ENCODE measurements at places on chromosomes 1 and 21.

DNA sequence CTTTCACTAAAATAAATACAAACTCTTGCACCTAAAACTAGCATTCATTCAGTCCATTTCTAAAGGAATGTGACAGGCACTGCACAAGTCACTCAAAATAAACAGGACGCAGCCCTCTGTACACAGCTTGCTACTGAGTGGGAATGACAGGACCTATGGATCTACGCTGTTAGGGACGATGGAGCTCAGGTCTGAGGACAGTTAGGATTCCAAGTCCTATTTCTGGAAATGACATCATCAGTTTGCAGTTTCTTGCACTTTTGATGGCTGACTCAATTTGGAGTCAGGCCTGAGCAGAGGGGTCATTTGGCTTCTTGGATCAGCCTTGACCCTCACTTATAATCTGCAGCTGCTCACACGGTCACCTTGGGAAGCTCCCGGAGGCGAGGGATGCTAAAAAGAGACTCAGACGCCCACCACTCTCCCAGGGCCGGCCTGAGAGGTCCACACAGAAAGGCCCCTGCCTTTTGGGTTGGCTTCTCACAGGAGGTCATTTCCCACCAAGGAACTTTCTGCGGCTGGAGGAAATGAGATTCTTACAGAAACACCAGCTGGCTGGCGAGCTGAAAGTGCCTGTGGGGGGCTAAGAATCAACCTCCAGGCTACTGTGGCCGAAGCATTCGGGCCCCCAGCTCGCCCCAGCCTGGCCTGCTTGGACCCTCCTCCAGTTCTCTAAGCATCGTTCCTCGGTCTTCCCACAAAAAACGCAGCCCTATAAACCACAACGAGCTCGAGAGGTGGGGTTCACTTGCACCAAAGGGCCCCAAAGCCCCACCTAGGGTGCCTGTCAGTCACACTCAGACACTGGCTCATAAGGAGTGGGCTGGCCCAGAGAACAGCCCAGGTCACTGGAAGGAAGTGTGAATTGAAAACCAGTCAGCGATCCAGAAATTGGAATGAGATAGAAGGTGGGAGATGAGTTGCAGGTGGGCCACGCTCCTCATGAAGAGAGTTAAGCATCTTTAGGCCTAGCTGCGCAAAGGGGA, 8.9 kb upstream of the PDE9A start:
- no peak for DNase-seq

GRCh38 chr1:22412932-22413727, 38.5 kb upstream of the ZBTB40 start:
- DNase-seq = no peak

- peak; percentile 62 for DNase-seq
Measured at GRCh38 chr1:168469690-168470089, 74.1 kb downstream of the XCL2 start.

- no peak for DNase-seq
Measured at GRCh38 chr1:6048179-6048867, 2.6 kb downstream of the KCNAB2 start.

DNA sequence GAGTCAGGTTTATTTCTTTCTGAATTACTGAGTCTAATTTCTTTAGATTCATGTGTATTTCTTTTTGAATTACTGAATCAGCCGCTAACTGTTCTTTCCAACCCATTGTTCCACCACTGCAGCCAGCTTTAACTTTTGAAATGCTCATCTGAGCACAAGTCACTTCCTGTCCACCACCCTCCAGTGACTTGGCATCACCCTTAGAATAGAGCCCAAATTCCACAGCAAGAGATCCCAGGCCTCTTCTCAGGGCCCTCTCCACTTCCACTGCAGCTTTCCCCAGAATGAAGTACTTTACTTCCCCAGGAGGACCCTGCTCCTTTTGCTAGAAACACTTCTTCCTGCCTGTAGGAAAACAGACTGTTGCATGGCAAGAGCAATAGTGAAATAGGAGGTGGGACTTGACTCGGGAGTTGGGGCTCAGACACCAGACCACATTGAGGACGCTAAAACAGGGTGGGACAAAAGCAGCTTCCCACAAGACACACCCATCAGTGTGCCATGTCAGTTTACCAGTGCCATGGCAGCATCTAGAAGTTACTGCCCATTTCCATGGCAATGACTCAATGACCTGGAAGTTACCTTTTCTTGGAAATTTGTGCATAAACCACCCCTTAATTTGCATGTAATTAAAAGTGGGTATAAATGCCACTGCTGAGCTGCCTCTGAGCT, 56.5 kb upstream of the ADAR start:
- no peak for DNase-seq

DNA sequence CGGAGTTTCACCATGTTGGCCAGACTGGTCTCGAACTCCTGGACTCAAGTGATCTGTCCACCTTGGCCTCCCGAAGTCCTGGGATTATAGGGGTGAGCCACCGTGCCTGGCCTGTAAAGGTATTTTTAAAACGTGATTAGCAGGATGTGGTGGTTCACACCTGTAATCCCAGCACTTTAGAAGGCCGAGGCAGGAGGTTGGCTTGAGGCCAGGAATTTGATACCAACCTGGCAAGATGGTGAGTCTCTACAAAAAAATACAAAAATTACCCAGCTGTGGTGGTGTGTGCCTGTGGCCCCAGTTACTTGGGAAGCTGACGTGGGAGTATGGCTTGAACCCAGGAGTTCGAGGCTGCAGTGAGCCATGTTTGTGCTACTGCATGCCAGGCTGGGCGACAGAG, 43.3 kb upstream of the SOD1 start:
- no peak for DNase-seq

GRCh38 chr1:171418546-171418945, 66.8 kb upstream of the PRRC2C start:
- no peak for DNase-seq

DNA sequence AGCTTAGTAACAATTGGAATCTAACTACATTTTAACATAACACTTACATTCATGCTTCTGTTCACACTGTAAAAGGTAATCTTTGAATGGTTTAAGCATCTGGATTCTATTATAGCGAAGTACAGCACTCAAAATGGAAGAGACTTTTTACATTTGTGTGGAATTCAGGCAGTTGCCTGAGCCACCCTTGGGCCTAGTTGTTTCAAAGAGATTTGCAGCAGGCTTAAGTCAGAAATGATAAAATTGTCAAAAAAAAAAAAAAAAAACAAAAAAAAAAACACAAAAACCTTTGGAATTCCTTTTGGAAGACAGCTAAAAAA, 199.9 kb downstream of the LYPLAL1 start:
- no peak for DNase-seq

DNA sequence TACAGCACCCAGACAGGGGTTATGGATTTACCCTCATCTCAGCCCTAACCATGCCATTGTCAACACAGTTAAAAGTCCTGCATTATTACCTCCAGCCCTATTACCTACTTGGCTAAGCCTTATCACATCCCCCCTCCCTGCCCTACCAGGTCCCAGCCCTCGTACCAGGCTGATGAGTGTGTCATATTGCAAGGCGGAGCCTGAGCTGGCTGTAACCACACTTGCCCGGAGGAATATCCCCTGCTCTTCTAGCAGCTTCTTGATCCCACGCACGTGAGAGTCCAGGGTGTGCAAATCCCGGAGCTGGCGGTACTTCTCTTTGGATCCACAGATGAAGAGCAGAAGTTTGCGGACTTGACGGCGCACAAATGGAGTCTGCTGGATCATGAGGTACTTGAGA, 87.4 kb downstream of the UBR4 start:
- DNase-seq = no peak

DNA sequence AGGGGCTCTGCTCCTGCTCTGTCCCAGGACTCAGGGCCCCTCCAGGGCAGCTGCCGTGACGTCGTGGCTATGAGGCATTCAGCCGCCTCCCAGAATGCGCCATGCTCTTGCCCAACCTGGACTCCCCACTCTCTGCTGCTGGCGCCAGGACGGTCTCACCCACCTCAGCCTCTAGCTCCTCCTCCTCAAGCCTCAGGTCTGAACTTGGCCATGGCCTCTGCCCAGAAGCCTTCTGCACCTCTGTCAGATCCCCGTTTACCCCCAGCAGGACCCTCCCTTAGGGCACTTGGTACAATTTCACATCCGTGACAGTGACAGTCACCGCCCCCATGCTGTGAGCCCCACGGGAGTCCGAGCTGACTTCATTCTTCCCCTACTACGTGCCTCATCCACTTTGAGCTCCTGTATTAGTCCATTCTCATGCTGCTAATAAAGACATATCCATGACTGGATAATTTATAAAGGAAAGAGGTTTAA, 4.9 kb downstream of the CSTB start:
- DNase-seq = no peak

GRCh38 chr1:215636258-215636965, 69.3 kb downstream of the KCTD3 start:
- DNase-seq = no peak

DNA sequence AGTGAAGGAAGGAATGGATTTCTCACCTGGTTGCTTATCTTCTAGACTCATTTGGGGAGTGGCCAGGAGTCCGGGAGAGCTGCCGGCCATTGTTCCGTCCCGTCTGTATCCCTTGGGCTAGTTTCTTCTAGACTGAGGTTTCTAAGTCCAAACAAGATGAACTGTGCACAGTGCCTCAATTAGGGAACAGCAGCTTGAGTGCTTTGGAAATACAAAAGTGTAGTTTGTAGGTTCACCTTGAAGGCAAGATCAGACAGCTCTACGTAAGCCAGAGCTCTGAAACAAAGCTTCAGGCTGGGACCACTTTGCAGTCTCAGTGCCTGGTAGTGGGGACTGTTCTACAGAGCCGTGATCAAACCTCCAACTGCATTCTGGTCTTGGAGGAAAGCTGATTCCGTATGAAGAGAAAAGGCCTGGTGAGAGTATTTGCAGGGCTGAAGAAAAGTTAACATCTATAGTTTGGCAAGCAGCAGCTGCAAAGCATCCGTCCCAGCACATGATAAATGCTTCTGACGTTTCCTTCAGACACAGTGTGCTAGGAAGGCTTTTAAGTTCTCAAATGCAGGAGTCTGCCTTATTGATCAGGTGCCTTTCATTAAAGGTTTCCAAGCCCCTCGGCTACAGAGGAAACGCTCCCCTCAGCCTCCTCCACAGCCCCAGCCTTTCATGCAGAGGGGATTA, 432.8 kb downstream of the KIF26B start:
- no peak for DNase-seq

DNA sequence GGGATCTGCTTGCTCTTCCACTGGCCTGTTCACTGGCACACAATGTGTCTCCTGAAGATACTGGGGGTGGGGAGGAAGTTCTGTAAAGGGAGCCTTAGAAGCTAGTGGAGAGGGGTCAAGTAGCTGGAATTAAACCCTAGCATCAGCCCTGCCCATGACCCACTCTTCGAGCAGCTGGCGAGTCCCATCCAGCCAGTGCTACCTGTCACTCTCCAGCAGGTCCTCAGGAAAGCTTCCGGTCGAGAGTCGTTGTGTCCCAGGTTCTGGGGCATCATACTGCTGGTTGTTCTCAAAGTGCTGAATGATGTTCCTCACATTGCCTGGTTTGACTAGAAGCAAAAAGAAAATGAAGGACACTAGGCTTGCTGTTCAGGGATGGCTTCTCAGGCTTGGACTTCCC, 30.9 kb downstream of the LRRC71 start:
- no peak for DNase-seq

- no peak for DNase-seq
Measured at GRCh38 chr1:55632058-55632457, 416.9 kb upstream of the USP24 start.

DNA sequence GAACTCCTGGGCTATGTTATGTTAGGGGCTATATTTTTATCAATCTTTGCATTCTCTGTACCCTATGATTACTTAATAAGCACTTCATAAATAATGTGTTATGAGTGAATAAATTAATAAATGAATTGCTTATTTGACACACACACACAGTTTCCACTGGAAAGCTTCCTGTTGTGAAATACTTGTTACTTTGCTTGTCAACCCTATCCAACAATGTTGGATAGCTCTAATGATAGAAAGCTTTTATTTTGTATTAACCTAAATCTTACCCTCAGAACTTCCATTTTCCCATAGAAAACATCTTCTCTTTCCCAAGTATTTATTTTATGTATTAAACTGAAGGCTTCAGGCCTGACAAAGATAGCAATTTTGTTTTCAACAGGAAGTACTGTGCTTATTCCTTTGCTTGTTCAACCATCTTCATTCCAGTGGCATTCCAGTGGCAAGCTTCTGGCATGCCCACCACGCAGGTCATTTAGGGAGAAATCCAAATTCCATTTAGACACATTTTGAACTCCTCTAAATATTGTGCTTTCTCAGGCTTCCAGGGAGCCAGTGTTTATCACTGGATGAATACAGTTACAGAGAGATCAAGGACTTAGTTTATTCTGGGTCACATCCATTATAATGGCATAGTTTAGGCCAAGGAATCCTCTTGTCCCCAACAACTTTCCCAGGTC, 134.4 kb downstream of the TGFB2 start:
- no peak for DNase-seq

GRCh38 chr1:227546059-227546458, 17.3 kb upstream of the ZNF678 start:
- no peak for DNase-seq

GRCh38 chr1:75126611-75127101, 7.5 kb upstream of the LHX8 start:
- no peak for DNase-seq

DNA sequence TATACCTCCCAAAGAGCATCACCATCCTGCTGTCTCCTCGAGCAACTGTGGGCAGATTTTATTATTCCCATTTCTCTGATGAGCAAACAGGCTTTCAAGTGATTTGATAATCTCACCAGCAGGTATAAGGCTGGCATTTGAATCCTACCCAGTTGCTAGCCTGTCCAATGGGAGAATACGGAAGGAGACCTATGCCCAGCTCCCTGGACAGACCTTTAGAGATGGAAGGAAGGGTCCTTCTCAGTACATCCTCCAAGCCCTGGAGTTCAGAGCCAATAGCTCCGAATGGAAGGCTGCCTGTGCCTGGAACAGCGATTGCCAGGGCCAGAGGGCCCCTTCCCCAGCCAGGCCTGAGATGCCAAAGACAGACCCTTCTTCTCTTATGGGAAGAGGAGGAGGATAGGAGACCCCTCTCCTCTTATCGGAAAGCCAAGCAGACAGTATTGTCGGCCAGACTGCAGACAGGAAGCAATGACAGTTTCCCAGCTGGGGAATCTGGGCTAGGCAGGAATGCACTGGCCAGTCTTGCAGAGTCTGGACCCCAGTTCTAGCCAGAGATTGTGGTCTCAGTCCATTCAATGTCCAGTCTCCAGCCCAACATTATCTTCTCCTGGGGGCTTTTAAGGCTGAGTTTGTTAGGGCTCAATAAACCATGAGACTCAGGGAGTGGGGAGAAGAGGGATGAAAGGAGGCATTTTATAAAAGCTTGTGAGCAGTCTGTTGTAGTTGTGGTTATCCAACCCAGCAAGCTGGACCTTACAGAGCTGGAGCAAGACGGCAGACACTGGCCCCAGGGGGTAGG, 2.0 kb downstream of the IFFO2 start:
- peak; percentile 42 for DNase-seq

- DNase-seq = no peak
Measured at GRCh38 chr1:156858959-156859522, at the start of gene INSRR. TSS of gene INSRR (minus strand) at chr1:156859117. CDS start at chr1:156858621, 496 bp downstream.

GRCh38 chr1:243469497-243469896, 213.7 kb downstream of the SDCCAG8 start:
- DNase-seq = no peak

GRCh38 chr1:23699280-23700179, 7.9 kb downstream of the RPL11 start:
- no peak for DNase-seq
